Purkinje cell (primary cell): ENCODE measurements at places on chromosomes 4 and X. TPM values are rescaled to one million over a fixed set of nuclear protein-coding genes. Genes with fewer than 3 reads are reported as not detected.

Gene BLOC1S4
- 1.8 and 5.2 TPM in 2 replicates for polyA plus RNA-seq

Gene SCARB2
- 48.9 and 49.9 TPM in 2 replicates for polyA plus RNA-seq

Gene FRMPD3
- 0.53 and 1.0 TPM in 2 replicates for polyA plus RNA-seq

Gene PABPC1L2A
- 2.1 TPM in 1 of 2 replicates, not detected in the other for polyA plus RNA-seq

Gene CHRNA9
- not detected in 2 replicates for polyA plus RNA-seq

Gene SHOX
- polyA plus RNA-seq: not detected in 2 replicates

Gene CACNA1F
- not detected in 2 replicates for polyA plus RNA-seq

Gene TENM3
- 67.9 and 70.0 TPM in 2 replicates for polyA plus RNA-seq

Gene FAM47A
- polyA plus RNA-seq: not detected in 2 replicates
